ENCODE measurements at places on chromosomes 13 and 19.
A peak's percentile ranks its signal among the peaks of the same experiment; 100 is the strongest.

DNA sequence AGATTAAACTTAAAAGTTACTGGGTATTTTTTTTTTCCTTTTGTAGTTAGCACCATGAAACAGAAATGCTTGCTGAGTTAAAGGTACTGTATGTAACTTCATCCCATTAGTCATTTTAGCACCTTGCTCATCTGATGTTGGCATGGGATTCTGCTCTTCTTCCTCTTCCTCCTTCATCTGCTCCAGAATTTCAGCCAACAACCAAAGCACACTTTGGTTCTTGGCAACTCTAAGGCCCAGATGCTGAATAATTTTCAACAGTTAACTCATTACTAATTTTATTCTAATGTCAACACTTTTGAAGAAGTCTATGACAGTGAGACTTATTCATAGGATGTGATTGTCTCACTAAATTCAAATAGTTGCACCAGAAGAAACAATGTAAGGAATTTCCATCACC is 359.2 kb downstream of the KCTD12 start:
- DNase-seq: no peak

DNA sequence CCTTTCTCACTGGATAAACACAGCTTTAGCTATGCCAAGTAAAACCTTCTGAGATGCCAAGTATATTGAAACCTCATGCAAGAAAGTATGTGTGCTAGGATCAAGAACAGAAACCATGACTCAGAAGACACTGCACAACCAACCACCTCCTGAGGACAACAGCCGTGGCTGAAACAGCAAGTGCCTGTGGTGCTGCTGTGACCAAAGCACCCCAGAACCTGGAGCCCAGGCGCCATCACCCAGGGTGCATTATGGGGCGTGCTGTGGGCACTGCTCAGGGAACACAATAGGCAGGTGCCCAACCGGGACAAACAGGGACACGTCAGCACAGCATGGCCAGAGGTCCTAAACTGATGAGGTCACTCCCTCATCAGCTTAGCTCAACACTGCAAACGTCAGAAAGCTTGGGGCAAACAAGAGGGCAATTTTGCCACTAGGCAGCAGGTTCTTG is 101.3 kb upstream of the SLC15A1 start:
- no peak for DNase-seq

DNA sequence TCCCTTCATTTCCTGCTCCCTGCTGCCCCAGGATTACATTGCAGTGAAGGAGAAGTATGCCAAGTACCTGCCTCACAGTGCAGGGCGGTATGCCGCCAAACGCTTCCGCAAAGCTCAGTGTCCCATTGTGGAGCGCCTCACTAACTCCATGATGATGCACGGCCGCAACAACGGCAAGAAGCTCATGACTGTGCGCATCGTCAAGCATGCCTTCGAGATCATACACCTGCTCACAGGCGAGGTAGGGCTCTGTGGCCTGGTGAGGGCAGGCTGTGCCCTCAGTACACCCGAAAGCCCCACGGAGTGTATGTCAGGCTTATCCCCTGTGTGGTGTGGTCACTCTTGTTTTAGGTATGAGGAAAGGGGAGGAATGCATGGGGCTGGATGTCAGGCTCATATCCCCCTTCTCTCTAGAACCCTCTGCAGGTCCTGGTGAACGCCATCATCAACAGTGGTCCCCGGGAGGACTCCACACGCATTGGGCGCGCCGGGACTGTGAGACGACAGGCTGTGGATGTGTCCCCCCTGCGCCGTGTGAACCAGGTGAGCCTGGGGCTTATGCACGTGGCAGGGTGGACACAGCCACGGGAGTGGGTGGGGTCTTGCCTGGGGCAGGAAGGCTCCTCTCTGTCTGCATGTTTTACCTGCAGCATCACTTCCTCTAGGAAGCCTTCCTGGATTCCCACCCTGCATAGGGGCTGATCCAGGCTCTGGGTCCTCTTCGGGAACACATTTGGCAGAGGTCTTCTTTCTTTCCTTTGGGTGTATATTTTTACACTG is 2.3 kb upstream of the RNF225 start:
- no peak for DNase-seq

DNA sequence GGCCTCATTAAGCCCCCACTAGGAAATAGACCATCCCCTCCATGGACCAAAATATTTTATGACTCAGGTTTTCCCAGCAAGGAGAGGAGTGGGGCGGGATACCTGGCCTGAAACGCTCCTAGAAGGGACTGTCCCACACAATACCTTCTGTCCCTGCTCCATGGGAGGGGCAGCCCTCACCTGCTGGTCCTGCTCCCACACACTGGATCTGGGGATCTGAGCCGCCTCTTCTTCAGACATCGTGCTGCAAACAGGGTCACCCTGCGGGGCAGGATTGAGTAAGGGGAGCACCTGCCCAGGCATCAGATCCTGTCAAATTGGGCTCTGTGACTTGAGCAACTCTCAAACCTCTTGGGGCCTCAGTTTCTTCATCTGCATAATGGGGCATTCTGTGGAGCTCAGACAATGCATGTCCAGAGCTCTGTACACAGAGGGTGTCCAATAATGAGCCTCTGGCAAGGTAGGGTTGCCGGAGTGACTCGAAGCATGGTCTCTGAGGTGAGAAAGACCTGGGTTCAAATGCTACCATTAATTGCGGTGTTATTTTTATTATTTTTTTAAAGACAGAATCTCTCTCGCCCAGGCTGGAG is 1.1 kb downstream of the PLIN5 start:
- DNase-seq: no peak

- DNase-seq: no peak
Observed at GRCh38 chr19:54257116-54257480, at the start of gene LILRB5. LILRB5 (minus strand) TSS chr19:54257273; CDS start chr19:54257193, 80 bp downstream.

DNA sequence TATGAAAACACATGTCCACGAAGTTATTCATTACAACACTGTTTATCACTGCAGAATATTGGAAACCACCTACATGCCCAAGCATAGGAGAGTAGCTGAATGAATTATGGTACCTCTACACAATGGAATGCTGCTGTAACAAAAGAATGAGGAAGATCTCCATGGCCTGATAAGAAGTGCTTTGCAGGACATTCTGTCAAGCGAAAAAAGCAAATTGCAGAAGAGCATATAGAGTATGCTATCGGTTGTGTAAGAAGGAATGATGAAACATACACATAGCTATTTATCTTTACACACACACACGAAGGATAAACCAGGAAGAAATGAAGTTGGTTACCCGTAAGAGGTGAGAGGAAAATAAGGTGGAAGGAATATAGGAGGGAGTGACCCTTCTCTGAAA is 37.5 kb upstream of the CEACAM20 start:
- no peak for DNase-seq

- DNase-seq: no peak
Observed at GRCh38 chr13:41788552-41788951, 172.4 kb downstream of the VWA8 start.

DNA sequence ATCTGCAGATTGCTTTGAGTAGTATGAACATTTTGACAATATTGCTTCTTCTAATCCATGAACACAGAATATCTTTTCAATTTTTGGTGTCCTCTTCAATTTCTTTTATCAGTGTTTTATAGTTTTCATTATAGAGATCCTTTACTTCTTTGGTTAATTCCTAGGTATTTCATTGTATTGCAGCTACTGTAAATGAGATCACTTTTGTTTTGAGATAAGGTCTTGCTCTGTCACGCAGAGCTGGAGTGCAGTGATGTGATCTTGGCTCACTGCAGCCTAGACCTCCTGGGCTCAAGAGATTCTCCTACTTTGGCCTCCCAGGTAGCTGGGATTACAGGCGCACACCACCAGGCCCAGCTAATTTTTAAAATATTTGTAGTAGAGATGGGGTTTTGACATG is 9.8 kb downstream of the CYP2A7 start:
- no peak for DNase-seq

GRCh38 chr13:95155093-95155492 is 146.2 kb downstream of the ABCC4 start:
- no peak for DNase-seq

DNA sequence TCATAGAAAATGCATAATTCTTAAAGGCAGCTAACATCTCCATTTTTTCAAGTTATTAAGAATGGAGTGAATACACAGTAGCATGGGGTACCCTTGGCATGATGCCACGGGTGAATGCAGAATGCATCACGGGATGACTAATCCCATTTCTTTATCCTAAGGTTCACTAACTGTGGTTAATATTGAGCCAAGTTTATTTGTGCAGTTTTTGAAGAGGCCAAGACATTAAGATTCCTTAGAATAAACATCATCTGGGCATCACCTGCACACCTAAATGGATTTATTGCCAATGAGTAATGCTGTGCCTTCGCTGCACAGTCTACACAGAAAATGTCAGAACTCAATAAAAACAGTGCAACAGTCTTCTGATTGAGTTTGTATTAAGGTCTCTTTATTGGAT is 333.1 kb downstream of the GPC6 start:
- peak; percentile 55 for DNase-seq

GRCh38 chr19:14111486-14111885 is 6.1 kb downstream of the PRKACA start:
- DNase-seq: no peak

DNA sequence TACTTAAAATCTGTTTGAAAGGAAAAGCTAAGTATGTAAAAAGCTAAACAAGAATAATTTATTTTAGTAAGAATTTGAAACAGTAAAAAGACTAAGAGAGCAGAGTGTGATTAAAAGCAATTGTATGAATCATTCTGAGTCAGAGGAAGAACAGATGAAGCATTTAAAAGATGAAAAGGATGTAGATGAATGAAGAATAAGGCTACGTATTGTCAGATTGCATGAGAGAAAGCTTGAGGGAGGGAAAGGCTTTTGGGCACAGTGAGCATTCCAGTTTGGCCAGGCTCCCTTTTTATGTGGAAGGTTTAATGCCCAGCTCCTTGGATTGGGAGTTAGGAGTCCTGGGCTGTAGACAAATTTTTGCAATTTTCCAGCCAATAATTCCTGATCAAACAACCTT is 117.7 kb downstream of the FREM2 start:
- DNase-seq: no peak

DNA sequence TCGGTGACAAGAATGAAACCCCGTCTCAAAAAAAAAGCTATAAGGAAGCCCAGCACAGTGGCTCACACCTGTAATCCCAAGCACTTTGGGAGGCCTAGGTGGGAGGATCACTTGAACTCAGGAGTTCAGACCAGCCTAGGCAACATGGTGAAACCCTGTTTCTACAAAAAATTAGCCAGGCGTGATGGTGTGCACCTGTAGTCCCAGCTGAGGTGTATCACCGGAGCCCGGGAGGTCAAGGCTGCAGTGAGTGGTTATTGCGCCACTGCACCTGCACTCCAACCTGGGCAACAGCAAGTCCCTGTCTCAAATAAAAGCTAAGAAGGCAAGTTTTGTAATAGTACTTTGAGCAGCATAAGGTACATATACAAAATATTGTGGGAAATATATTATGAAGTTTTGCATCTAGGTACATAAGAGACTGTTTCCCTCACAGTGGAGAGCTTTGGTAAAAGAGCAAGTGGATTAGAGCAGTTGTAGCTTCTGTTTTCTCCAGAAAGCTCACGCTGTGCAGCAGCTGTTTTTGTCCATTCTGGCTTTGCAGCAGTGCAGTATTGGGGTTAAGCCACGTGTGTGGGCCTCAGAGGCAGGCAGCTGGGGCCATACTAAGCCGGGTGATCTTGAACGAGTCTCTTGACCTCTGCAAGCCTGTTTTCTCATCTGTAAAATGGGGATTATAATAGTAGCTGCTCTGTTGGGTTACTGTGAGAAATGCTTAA is 35.4 kb downstream of the ARHGAP35 start:
- no peak for DNase-seq

GRCh38 chr19:47099576-47100050 is 14.0 kb downstream of the ZC3H4 start:
- DNase-seq: no peak

- DNase-seq: peak; percentile 4
Observed at GRCh38 chr13:80029170-80029569, 311.8 kb downstream of the SPRY2 start.

- no peak for DNase-seq
Observed at GRCh38 chr19:31226151-31226935, 122.9 kb downstream of the TSHZ3 start.

DNA sequence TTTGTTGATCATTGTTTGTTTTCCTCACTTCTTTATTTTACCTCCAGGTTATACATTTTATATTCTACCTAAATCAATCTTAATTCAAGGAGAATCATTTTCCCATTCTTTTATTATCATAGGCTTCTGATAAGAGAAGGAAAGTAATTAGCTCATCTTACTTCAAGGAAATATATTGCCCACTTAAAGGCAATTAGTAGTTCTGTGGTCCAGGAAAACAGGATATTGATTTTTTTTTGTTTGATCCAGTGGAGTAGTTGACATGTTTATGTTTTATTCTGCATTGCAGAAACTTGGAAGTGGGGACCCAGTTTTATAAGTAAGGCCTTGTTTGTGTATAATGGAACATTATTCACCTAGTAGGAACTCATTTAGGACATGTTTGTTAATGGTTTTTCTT is 390.6 kb downstream of the NDFIP2 start:
- DNase-seq: peak; percentile 3

GRCh38 chr13:113724780-113725315 is 34.2 kb upstream of the TMEM255B start:
- peak; percentile 91 for DNase-seq

DNA sequence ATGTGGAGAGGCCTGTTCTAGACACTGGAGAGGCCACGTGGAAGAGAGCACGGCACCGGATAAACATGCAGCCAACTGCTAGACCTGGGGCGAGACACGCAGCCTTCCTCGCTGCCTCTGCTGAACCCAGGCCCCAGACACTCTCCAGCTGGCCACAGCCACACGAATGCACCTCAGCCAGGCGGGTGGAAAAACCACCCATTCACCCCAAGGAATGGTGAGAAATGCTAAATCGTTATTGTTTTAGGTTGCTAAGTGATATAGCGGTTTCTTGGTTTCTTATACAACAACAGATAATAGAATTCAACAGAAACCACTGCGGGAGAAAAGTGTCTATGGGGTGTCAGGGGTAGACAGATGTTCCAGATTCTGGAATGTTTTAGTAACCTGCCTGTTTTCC is 52.5 kb downstream of the STK24 start:
- no peak for DNase-seq

- DNase-seq: no peak
Observed at GRCh38 chr13:106424805-106425204, 110.7 kb downstream of the EFNB2 start.

GRCh38 chr19:29841209-29841558 is 29.4 kb downstream of the CCNE1 start:
- DNase-seq: no peak

DNA sequence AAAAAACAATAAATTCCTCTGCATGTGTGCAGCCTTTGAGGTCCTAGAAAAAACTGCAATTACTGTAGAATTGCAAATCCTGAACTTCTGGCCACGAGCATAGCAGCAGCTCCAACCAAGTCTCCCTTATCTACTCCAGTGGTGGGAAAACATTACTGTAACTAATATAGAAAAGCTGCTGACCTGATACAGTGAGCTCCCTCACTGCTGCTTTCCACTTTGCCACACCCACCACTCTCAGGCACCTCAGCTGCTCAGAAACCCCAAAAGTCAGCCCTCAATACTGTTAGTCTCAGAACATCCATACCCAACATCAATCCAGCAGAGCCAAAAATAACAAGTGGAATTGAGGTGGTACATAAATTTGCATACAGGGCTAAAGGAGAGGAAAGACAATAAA is 192.5 kb downstream of the POU4F1 start:
- no peak for DNase-seq

- DNase-seq: peak; percentile 35
Observed at GRCh38 chr19:50313812-50314536, 15.2 kb downstream of the KCNC3 start.
